ENCODE measurements at places on chromosomes 12 and 14. TPM values are rescaled to one million over a fixed set of nuclear protein-coding genes. Genes with fewer than 3 reads are reported as not detected.

COCH gene
- total RNA-seq = 0.99 TPM

KRT83 gene
- not detected for total RNA-seq

SYNDIG1L gene
- not detected for total RNA-seq

RGS6 gene
- 8.0 TPM for total RNA-seq

CLEC4C gene
- not detected for total RNA-seq

TMCC3 gene
- 6.6 TPM for total RNA-seq

ITGA7 gene
- 214 TPM for total RNA-seq

TDG gene
- total RNA-seq = 24.1 TPM

TMEM106C gene
- 70.6 TPM for total RNA-seq

GZMB gene
- not detected for total RNA-seq

CCDC88C gene
- total RNA-seq = 0.95 TPM

STAB2 gene
- under 0.01 TPM for total RNA-seq

CYP27B1 gene
- total RNA-seq = not detected

ZNF664 gene
- total RNA-seq = 68.8 TPM

NTF3 gene
- total RNA-seq = 0.83 TPM

LHX5 gene
- total RNA-seq = not detected

GAPDH gene
- 2,501 TPM for total RNA-seq

FRS2 gene
- total RNA-seq = 33.8 TPM

TNFAIP2 gene
- total RNA-seq = 21.2 TPM

IL31 gene
- not detected for total RNA-seq

BDKRB1 gene
- 0.33 TPM for total RNA-seq

SLC39A5 gene
- not detected for total RNA-seq

BTG1 gene
- total RNA-seq = 54.8 TPM

Measured in sigmoid colon (tissue), 7 donors.